CD4-positive, alpha-beta T cell treated with Interleukin-21 for 1 hour (primary cell): ENCODE measurements at places on chromosomes 2 and 18.
A peak's percentile ranks its signal among the peaks of the same experiment; 100 is the strongest.

DNA sequence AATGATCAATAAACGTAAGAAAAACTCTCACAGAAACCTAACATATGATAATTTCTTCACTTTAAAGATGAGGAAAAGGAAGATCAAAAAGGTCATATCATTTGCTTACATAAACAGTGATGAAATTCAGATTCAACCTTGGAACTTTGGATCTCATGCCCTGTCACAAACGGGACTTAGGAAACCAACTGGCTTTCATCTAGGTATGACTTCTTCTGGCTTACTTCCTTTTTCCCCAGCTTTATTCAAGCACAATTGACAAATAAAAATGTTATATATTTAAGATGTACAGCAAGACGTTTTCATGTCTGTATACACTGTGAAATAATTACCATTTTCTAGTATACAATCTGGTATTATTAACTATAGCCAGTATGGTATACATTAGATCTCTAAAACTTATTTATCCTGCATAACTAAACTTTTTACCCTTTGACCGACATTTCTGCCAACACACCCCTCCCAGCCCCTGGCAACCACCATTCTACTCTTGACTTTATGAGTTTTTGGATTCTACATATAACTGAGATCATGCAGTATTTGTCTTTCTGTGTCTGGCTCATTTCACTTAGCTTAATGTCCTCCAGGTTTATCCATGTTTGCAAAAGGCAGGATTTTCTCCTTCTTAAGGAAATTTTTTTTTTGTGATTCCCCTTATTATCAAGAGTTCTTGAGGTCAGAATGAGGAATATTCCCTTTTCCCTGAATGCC lies 46.0 kb upstream of the COBLL1 start:
- DNase-seq = no peak

DNA sequence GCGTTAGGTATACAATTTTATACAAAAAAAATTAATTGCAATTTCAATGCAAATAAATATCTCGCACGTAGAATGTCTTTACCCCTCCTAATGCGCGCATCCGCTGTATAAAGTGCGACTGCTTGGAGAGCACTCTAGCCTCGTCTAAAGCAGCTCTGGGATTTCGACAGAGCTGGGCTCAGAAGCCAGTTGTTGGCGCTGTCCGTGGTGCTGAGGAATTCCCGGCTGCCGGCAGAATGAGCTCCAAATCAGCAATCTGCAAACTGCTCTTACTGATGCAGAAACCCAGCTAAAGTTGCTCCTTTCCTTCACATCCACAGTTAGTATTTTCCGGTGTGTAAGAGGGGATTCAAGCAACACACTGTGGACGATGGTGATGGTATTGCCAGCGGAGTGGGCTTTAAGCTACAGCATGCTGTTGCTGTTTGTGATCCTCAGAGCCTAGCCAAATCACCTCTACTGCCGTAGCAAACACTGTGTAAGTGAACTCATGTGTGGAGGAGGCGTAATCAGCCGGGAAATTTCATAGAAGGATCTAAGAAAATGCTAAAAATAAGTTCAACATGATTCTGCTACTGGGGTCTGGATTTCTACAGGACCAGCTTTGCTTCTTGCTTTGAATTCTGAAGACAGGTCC lies at the start of gene VWC2L:
Gene VWC2L, plus strand, starts transcription at position 137 of the 637 bp plus-strand sequence. CDS start 3,140 bp downstream, outside the sequence.
- peak; percentile 8 for DNase-seq

DNA sequence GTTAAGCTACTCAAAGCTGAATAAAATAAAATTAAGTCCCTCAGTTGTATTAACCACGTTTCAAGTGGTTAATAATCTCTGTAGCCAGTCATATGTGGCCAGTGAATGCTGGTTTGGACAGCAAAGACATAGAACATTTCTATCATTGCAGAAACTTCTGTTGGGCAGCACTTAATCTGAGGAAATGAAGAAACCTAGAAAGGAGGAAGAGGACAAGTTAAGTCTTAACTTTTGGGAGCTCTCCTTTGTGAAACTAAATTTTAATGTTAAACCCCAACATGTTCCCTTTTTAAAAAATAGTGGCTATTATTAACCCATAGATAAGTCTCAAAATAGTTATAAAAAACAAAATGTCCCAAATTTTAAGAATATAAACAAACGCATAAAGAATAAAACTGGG lies 421.3 kb downstream of the ARHGAP15 start:
- no peak for DNase-seq

GRCh38 chr2:113240915-113241911 lies 37.5 kb downstream of the PAX8 start:
- DNase-seq = no peak

DNA sequence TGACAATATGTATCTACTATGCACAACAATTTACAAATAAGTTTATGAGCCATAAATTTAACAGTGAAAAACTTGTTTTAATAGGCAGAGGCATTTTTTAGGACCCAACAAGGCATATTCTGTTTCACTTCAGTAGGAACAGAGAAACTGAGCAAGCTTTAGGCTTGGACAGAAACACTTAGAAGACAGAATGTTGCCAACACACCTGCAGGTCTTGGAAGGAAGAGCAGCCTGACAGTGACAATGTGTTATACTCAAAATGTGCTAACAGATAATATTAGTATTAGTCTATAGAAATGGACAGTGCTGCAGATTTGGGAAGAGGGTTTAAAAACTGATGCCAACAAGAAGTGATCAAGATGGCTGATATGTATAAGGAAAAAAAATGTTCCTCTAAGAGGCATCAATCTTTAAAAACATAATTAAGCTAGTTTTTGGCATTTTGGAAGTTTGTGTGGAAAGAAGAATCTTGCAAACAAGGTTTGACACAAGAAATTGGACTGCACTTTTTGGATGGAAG lies 297.1 kb upstream of the FSIP2 start:
- no peak for DNase-seq

- DNase-seq = no peak
Observed at GRCh38 chr18:9989481-9989880, 75.7 kb downstream of the VAPA start.

GRCh38 chr2:236639461-236640235 lies 70.0 kb downstream of the ACKR3 start:
- no peak for DNase-seq

GRCh38 chr2:42390401-42390969 lies 29.5 kb upstream of the COX7A2L start:
- DNase-seq = no peak

DNA sequence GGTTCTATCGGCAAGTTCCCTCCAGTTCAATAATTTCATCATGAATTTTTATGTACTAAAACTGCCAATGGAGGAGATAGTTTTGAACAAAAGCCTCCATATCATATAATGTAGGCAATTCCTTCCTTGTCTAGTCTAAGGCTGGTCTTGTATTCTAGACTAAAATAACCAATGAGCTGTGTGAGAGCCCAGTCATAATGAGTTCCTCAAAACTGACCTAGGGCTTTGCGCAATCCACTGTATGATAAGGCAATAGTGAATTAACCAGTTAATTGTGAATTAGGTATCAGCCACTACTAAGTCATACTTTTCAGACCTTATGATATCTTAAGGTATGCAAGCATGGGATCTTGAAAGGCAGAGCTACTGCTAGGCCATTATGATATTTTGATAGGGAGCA lies 7.6 kb upstream of the UXS1 start:
- DNase-seq = no peak

GRCh38 chr2:224841910-224842309 lies 125.7 kb upstream of the CCDC195 start:
- DNase-seq = no peak

- no peak for DNase-seq
Observed at GRCh38 chr18:9069601-9070000, 32.9 kb upstream of the NDUFV2 start.

DNA sequence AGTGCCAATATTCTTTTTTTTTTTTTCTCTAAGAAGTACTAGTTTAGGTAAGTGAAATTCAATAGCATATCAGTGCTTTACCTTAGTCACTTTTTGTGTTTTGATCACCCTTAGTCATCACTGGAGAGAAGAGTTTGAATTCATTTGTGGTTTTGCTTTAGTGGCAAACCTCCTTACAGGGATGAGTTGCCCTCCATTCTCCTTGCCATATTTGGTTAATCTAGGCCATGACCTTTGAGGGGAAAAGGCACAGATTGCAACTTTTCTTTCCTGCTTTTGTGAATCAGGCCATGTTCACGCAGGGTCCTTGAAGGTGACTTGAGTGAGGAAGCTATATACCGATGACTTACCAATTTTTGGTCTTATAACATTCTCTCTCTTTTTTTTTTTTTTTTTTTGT lies 34.4 kb downstream of the PLEKHA3 start:
- DNase-seq = peak; percentile 30

DNA sequence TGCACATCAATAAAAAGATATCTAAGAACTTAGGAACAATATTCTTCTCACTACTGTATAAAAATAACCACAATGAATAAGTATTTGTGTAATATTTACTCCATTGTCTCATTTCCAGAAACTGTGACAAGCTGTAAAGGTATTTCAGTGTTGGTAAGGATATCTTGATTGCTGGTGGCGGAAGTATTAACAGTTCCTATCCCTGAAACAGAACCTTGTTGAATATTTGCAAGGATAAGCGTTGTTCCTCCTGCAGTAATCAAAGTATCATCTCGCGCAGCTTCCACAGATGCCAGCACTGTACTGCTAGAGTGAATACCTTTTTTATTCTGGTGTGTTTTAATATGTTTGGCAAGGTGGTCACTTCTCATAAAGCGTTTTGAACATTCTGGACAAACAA lies 55.3 kb downstream of the SP3 start:
- no peak for DNase-seq

DNA sequence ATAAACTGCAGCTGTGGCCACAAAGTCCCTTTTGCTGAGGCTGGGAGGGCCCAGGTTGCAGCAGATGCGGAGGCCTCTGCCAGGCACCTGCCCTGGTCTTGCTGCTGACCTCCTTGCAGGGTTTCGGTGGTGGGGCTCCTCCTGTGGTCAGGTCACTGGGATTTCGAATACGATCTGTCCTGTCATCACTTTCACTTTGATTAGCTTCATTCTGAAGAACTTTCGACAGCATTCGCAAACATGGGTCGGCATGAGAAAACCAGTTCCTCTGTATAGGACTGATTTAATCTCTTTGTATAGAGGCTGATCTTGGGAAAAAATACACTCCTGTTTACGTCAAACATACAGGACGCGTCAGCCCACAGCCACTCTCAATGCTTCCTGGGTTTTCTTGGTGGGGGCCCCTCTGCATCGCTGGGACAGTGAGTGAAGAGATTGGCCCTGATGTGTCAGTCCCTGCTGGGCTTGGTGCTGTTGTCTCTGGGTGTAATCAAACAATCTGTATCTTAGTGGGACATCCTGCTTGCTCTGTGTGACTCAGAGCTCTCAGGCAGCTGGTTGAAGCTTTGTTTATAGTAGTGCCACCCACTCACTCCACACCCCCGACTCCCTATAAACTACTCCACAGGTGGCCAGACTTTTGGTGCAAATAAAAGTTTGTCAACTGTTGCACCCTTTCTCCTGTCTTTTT lies 209.4 kb upstream of the CXCR4 start:
- peak; percentile 85 for DNase-seq

- DNase-seq = no peak
Observed at GRCh38 chr2:129192841-129193253, 786.6 kb upstream of the RAB6C start.

DNA sequence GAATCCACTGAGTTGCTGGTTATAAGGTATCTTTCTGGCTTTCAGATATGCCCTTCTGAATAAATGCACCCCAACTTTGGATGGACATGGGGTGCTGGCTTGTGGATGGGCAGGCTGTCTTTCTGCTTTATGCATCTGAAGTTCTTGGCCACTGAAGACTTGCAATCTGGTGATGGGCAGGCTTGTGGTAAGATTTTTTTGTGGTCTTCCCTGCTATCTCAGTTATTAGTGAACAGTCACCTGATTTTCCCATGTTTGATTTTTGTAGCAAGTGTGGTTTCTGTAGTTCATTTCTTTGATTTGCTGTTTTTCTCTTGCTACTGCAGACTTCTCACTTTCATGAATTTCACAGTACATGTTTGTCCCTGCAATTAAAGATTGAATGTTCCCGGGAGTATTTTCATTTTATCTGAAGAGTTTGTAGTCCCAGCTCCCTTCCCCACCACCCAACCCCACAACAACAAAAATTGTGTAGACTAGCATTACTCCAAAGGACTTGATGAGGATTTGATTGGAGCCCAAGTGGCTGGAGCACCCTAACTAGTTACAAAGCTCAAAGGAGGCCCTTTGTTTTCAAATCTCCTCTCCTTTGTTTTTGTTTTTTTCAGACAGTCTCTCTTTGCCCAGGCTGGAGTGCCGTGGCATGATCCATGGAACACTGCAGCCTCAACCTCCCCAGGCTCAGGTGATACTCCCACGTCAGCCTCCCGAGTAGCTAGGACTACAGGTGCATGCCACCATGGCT lies 63.6 kb upstream of the MGAT5 start:
- no peak for DNase-seq

GRCh38 chr18:70195014-70195614 lies 10.4 kb downstream of the RTTN start:
- no peak for DNase-seq

- DNase-seq = no peak
Observed at GRCh38 chr2:144240656-144241339, 279.1 kb downstream of the ZEB2 start.

GRCh38 chr2:11778416-11778815 lies 32.0 kb downstream of the LPIN1 start:
- peak; percentile 39 for DNase-seq

DNA sequence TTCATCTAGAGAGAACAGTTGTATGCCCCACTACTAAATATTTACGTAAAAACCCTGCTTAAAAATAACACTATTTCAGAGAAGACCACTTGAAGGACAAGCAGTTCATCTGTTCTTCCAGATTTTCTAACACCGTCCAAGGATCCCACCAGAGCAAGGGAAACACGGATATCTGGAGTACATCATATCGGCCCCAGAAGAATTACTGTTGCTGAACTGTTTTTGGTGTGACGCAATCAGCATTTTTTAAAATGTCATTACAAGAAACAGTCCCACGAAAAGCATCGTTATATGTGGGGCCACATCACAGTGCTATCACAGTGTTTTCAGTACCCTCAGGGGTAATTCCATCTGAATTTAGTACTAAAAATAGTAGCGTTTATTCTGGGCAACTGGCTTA lies 134.5 kb upstream of the PKDCC start:
- DNase-seq = no peak

DNA sequence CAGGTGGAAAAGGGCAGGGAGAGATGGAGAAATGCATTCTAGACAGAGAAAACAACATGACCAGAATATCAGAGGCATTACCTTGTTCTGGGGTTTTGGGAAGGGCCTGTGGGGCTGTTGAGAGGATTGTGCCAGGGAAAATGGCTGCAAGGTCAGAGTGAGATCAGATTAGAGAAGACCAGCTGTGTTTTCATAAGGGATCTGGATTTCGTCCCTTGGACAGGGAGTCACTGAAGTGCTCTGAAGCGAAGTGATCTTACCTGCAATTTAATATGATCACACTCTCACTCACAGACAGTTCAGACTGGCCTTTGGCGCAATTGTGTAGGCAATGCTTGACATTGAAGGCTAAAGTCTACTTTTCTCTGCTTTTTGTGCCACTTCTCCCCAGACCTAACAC lies 20.3 kb upstream of the REG3G start:
- DNase-seq = no peak

- no peak for DNase-seq
Observed at GRCh38 chr18:54947091-54947490, 12.2 kb downstream of the CCDC68 start.

DNA sequence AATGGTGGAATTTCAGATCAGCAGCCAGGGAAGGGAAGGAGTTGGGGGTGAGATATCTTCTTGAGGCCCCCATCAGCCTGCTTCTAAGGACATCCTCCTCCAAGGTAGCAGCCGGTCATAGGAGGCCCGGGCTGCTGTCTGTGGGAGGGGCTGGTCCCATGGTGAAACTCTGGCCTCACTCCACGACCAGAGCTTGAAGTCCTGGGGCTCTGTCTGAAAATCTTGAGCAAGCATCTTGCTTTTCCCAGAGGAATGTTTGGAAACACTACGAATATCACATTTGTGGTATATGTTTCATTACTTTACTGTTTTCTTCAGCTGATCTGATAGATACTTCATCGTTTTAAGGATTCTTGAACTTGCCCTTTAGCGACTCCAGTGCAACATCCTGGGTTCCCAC lies 103.7 kb downstream of the CTAGE1 start:
- DNase-seq = no peak
